ENCODE measurements at places on chromosomes 16 and 17.

DNA sequence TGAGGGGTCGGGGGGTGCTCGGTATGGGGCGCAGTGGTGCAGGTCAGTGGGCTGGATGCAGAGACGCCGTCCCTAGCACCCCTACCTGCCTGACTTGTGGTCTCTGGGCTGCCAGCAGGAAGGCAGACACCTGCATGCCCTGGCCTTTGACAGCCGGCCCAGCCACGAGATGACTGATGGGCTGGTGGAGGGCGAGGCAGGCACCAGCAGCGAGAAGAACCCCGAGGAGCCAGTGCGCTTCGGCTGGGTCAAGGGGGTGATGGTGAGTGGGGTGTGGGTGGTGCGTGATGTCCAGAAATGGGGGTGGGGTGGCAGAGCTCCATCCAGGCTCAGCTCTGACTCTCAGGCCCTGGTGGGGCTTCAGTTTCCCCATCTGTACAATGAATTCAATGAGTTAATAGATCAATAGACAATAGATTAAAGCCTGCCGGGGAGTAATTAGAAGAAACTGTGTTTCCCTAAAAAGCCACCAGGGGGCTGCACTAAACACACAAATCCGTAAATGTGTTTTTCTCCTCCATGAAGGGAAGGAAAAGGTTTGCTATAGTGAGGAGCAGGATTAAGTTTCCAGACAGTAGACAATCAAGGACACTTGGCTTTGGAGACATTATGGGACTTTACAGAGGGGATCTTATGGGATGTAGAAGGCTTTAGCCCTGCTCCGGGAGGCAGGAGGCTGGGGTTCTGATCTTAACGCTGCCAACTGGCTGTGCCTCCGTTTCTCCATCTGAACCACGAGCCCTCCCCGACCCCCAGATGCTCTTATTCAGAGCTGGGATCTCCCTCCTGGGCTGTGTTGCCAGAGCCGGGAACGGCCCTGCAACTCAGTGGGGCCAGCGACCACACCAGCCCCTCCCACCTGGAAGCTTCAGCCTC is 2.2 kb downstream of the SLC12A3 start:
- DNase-seq: peak; percentile 78
- no peak overlapping the region for H3K27ac ChIP-seq
- no peaks in the 10 kb centered on the region for H3K27me3 ChIP-seq
- no peaks in the 10 kb centered on the region for H3K36me3 ChIP-seq

DNA sequence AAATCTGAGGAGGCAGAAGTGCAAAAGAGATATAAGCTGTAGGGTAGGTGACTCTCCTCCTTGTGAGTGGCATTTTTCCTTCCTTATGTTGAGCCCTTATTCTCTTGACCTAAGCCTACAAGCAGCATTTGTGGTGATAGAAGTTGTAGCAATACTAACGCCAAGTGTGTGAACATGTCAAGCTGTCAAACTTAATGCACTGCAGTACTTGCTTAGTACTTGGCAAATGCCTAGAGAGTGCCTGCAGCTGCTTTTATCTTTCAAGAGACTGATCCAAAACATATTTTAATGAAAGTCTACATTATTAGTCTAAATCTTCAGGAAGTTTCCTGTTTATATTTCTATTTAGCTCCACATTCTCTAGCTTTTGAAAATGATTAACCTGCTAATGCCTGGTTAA is 83.2 kb downstream of the CNTNAP4 start:
- no peaks in the 10 kb centered on the region for H3K27me3 ChIP-seq
- no peak overlapping the region for H3K27ac ChIP-seq
- no peaks in the 10 kb centered on the region for H3K36me3 ChIP-seq
- no peak for DNase-seq

GRCh38 chr17:82732118-82732743 is 3.2 kb upstream of the FN3K start:
- H3K4me1 ChIP-seq: no peaks in the 10 kb centered on the region
- H3K36me3 ChIP-seq: peaks cover under 1% of the 10 kb centered on the region
- no peak for DNase-seq
- H3K27ac ChIP-seq: no peak overlapping the region

DNA sequence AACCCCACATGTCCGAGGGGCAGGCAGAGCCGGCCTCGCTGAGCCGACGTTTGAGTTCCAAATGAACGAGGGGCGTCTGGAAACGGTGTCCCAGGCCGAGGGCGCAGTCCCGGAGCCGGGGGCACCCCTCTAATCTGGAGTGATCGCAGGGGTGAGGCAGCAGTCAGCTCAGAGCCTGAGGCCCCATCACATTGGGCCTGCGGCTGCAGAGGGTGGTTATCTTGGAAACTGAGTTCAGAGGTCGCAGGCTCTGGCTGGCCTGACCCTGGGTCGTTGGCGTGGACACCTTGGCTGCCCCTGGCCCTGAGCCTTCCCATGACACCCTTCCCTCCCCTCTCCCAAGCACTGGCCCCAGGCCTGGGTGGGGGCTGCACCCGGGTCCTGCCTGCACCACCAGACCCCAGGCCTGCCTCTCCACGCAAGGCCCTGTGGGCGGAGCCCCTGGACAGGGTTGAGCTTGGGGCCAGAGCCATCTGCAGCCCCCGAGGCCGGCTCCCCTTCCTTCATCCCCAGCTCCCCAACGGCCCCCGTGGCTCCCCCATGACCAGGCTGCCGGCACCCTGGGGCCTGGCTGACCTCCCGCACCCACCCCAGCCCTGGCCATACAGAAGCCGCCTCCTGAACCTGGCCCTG is 45.6 kb downstream of the ZFPM1 start:
- no peaks in the 10 kb centered on the region for H3K36me3 ChIP-seq
- no peaks in the 10 kb centered on the region for H3K27me3 ChIP-seq
- no peak overlapping the region for H3K4me3 ChIP-seq
- H3K27ac ChIP-seq: no peak overlapping the region

- H3K27ac ChIP-seq: no peak overlapping the region
- H3K4me3 ChIP-seq: no peak overlapping the region
- H3K4me1 ChIP-seq: no peaks in the 10 kb centered on the region
- no peak for DNase-seq
Observed at GRCh38 chr17:524406-524950, 171.9 kb upstream of the RPH3AL start.

DNA sequence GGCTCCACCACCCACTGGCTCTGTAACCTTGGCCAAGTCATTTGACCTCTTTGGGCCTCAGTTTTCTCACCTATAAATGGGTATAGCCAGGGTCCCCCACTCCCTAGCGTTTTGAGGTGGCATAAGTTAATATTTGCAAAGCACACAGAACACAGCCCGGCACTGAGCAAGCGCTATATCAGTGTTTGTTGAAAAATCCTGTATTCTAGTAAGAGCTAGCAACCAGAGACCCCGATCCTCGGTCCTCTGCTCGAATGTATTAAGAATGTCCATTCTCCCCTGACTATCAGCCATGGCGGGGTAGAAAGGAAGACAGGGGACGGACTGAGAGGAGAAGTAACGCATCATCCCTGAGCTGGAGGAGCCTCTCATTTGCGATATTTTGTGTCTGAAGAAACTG is 131.2 kb downstream of the IRF8 start:
- H3K4me1 ChIP-seq: no peaks in the 10 kb centered on the region
- H3K27ac ChIP-seq: no peak overlapping the region

GRCh38 chr16:19348578-19349315 is 63.2 kb downstream of the CLEC19A start:
- H3K27ac ChIP-seq: no peak overlapping the region
- no peaks in the 10 kb centered on the region for H3K36me3 ChIP-seq
- peak; percentile 53 for DNase-seq
- no peaks in the 10 kb centered on the region for H3K4me1 ChIP-seq
- H3K4me3 ChIP-seq: no peak overlapping the region
- H3K27me3 ChIP-seq: no peaks in the 10 kb centered on the region

GRCh38 chr16:12455287-12455798 is 348.3 kb downstream of the CPPED1 start:
- H3K4me3 ChIP-seq: no peak overlapping the region
- DNase-seq: peak; percentile 50
- H3K27ac ChIP-seq: no peak overlapping the region
- H3K27me3 ChIP-seq: no peaks in the 10 kb centered on the region
- no peaks in the 10 kb centered on the region for H3K4me1 ChIP-seq
- no peaks in the 10 kb centered on the region for H3K36me3 ChIP-seq

GRCh38 chr17:76716146-76716838 is 5.5 kb upstream of the MXRA7 start:
- H3K27me3 ChIP-seq: no peaks in the 10 kb centered on the region
- no peak overlapping the region for H3K4me3 ChIP-seq
- peak overlapping the region; percentile 95 for H3K27ac ChIP-seq
- H3K4me1 ChIP-seq: peaks cover 19% of the 10 kb centered on the region

- no peaks in the 10 kb centered on the region for H3K4me1 ChIP-seq
- no peaks in the 10 kb centered on the region for H3K27me3 ChIP-seq
- no peak for DNase-seq
- H3K36me3 ChIP-seq: no peaks in the 10 kb centered on the region
Observed at GRCh38 chr17:36019423-36019822, 1.7 kb upstream of the CCL23 start.

Measured in fibroblast of lung (primary cell).